ENCODE measurements at places on chromosomes 6 and 20.

DNA sequence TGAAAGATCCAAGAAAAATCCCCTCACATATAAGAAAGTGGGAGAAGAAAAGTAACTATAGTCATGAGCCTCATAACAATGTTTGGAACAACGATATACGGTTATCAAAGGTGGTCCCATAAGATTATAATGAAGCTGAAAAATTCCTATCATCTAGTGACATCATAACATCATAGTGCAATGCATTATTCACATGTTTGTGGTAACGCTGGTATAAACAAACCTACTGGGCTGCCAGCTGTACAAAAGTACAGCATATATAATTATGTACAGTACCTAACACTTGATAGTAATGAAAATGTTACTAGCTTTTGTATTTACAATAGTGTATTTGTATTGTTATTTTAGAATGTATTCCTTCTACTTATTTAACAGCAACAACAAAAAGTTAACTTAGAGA lies 240.7 kb downstream of the RNGTT start:
- DNase-seq = no peak

DNA sequence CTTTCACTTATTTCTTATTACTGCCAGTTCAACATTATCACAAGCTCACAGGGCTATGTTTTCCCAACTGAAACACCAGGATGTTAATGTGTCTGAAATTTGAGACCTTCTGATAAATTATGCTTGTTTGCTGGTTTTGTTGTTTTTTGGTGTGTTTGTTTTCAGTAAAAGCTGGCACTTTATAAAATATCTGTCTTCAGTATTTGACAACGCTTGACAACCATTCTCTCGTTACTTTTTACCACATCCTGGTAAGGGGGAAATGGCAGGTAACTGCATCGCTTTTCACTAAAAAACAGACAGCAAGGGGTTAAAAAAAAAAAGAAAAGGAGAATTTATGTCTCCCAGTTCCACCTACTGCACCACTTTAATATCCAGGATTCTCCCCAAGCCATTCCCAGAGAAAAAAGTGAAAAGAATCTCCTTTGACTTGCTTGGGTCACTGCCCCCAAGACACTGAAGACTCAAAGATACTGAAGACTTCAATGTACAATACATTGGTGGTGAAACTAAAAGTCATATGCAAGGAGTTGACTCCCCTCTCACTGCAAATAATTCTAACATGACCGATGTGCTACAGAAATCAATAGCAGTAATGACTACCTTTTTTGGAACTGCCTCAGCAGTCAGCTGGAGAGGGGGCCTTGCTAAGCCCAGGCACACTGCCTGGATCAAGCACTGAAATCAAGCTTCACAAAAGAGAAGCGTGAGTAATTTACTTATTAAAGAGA lies 88.9 kb downstream of the HIVEP2 start:
- DNase-seq = no peak

DNA sequence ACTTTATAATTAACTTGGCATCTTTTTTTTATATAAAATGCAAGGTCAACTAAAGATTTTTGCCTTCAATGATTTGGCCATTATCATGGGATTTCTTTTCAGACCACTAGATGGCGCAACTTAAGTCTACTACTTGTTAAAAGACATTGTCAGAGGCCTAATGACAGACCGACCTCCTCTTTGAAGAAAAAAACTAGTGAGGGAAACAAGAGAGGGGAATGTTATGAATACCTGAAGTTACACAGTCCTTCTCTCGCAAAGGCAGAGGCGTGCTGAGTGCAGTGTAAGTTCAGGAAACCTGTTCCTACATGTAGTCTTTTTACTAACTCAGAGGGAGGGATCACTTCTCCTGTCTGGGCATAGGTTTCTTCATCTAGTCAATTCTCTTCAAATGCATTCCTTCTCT lies 9.3 kb downstream of the TRAPPC3L start:
- DNase-seq = peak; percentile 7

GRCh38 chr6:125544819-125545218 lies 204.6 kb upstream of the HEY2 start:
- no peak for DNase-seq

- no peak for DNase-seq
These were observed 69.3 kb downstream of the FAM50B start for GRCh38 chr6:3918469-3918868.
